ENCODE measurements at places on chromosomes 16 and 17.
A peak's percentile ranks its signal among the peaks of the same experiment; 100 is the strongest.

DNA sequence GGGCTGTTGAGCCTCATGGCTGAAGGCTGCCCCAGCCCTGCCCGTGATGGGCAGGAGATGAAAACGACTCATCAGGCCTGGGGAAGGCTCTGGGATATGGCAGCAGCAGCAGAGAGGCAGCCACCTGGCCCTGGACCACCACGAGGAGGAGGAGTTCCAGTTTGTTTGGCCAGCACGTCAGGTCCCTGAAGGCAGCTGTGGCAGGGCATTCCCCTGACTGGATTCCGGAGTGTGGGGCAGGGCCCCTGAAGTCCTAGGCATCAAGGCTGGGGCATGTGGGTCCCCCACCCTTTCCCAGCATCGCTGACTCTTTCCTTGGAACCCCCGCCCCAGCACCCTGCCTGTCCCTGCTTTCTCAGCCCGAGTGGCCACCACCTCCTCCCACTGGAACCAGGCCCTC is 197.4 kb downstream of the ZNF423 start:
- DNase-seq = no peak

DNA sequence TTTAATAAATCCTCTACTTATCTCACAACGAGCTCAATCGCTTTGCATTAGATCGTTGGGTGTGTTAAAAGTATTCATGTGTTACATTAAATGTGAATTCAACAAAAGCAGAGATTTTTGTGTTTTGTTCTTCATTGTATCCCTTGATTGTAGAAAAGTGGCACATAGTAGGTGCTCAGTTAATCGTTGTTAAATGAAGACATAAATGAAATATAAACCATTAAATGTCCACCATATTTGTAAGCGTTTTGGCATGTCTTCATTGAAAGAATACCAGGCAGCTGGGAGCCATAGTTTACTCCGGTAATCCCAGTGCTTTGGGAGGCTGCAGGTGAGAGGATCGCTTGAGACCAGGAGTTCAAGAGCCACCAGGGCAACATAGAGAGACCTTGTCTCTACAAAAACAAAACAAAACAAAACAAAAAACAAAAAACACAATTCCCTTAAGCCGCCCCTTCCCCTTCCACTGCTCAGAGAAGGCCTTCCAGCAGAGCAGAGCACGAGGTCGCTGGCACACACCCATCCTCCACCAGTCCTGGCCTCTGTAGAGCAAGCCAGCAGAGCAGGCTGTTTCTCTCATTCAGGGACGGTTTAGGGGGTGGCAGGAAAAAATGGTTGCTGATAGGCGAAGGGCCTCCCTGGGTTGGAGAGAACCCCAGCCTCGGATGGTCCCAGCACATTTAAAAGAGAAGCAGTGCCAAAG is 673 bp upstream of the CHD9 start:
- DNase-seq = no peak

DNA sequence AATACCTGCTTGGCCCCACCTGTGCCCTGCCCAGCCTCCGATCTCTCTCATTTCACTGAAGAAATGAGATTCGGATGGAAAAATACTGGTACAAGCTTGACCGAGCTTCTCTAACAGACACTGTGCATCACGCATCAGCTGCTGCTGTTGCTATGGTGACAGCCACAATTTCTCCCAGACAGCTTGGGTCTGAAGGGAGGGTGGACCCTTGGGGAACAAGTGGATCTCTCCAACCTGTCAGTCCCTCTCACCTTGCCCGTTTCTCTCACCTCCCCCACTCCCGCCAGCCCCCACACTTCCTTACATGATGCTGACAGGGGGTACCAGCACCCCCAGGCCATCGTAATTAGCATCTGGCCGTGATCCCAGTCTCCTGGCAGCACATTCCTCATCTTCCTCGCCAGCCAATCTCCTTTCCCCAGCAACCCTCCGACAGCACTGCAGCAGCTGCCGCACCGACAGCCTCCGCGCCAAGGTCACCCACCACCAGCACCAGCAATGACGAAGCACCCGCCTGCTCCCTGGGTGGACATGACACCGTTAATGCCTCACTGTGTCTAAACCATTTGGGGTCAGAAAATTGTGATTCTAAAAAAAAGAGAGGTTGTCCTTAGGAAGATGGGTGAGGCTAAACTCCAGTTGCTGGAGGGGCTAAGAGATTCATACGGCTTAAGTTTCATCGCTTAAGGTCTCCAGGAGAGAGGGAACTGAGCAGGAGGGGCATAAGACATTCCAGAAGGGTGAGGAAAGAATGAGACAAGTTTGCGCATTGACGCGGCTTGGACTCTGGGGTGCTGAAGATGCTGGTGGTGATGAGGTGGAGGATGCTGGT is 58.6 kb upstream of the TNRC6A start:
- no peak for DNase-seq

DNA sequence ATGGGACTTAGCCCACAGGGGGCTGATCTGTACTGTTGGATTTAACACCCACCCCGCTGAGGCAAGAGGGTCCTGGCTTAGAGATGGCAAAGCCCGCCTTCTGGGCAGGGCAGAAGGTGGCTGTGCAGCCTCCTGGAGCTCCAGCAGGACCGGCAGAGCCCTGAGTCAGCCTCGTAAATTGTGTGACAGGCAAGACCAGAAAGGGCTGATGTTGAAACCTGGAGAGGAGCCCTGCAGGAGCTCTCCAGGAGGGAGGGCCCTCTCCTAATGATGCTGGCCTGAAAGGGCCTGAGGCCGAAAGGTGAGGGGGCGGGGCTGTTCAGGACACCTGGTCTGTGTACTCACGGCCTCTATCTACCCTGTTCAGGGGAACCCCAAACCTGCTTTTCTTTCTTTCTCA is 22.5 kb upstream of the MYO15B start:
- no peak for DNase-seq

DNA sequence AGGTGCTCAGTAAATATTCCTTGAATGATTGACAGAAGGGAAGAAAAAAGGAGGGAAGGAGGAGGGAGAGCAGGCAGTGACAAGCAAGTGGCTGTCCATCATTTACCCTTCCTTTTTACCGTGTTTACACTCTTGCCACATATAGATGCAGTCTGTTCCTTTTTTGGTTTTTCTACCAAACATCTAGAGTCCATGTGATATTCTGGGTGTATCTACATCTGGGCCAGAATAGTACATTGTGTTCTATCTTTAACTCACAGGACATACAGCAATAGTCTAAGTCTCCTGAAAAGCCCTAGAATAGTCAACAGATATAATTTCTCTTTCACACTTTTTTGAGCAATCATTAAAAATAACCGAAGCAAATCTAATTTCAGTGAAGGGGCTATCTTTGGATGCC is 33.5 kb downstream of the KCNJ2 start:
- no peak for DNase-seq

- no peak for DNase-seq
Observed at GRCh38 chr16:15735610-15736009, 85.6 kb downstream of the NDE1 start.

DNA sequence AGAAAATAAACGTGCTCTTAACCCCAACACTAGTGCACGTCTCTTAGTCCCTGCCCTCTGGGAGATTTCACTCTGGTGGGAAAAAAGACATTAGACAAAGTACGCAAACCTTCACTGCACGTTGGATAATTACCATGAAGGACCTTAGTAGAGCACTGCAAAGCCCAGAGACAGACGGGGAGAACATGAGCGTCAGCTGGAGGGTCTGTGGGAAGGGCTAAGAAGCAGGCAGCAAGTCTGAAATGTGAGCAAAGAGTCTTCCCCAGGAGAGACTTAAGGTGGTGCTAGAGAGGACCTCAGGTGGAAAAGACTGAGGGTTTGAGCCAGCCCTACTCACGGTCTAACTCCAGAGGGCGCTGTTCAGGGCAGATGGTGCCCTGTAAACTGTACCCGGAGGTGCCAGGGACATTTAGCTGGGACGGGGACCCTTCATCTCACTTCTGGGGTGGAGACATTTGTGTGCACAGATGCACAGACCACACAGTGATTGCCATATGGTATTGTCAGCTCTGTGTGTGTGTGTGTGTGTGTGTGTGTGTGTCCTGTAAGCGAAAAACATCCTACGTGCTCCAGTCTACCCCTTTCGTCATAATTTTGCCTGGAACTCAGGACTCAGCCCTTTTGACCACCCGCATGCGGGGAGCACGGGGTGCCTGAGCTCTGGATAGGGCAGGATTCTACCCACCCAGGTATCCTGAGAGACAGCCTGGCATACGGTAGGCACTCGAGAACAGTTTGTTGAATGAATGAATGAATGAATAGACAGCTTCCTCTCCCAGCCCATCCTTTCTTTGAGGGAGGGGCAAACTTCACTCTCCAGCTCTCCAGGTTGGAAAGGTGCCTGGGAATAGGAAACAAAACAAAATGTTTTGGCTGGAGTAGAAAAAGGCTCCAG is 10.1 kb upstream of the STAC2 start:
- DNase-seq = peak; percentile 13

DNA sequence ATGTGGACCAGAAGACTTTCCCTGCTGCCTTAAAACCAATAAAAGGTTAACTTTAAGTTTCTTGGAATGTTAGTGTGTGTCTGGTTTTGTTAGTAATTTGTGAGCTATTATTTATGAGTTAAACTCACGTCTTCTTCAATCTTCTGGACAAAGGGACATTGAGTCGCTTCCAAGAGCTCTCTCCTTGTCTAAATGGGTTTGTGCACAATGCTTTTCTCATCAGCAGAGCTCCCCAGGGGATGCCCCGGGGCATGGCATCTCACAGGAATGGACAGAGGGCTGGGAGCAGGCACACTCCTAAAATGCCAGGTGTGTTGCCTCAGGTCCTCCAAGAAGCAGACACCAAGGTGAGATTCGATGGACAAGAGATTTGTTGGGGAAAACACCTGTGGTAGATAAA is 90.5 kb downstream of the RGS9 start:
- DNase-seq = no peak

- no peak for DNase-seq
Observed at GRCh38 chr17:7969433-7969832, 33.0 kb upstream of the GUCY2D start.

DNA sequence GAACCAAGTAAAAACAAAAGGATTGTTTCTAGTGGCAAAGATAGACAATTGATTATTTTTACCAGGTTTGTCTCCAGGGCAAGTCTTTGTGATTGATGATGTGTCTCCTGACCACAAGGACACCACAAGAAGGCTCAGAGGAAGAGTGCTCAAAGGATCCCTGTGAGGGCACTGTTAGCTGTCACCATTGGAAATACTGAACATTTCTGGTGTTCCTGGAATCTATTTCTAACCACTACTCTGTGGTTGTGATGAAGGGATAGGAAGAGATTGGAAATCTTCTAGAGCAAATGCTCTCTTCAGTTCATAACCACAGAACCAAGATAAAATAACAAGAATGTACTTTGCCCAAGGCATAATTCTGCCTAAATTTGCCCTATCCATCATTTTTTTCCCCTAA is 15.3 kb downstream of the RNF43 start:
- DNase-seq = no peak

- no peak for DNase-seq
Observed at GRCh38 chr16:23052908-23053580, 96.2 kb downstream of the USP31 start.

- DNase-seq = peak; percentile 99
Observed at GRCh38 chr16:3282730-3283542, at the start of gene ZNF263. Gene ZNF263 (plus strand): TSS chr16:3283491. CDS start chr16:3283819, 328 bp downstream.

- no peak for DNase-seq
Observed at GRCh38 chr17:10888858-10889257, 51.0 kb upstream of the PIRT start.

- no peak for DNase-seq
Observed at GRCh38 chr17:70517816-70518215, 348.5 kb downstream of the KCNJ2 start.

DNA sequence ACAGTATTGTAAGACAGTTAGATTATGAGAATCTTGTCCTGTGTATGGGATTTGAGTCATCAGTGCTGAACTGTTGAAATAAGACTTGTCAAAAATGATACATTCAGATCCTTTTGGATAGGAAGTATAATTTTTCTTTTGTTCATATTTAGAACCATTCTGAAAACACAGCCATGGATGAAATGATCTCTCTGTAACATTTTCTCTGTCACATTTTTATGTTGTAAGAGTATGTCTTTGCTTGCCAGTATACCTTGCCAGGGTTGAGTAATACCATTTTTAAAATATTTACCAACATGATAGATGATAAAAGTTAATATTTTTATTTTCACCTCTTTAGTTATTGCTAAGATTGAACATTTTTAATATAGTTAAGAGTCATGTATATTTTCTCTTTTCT is 45.0 kb downstream of the NSRP1 start:
- DNase-seq = no peak

DNA sequence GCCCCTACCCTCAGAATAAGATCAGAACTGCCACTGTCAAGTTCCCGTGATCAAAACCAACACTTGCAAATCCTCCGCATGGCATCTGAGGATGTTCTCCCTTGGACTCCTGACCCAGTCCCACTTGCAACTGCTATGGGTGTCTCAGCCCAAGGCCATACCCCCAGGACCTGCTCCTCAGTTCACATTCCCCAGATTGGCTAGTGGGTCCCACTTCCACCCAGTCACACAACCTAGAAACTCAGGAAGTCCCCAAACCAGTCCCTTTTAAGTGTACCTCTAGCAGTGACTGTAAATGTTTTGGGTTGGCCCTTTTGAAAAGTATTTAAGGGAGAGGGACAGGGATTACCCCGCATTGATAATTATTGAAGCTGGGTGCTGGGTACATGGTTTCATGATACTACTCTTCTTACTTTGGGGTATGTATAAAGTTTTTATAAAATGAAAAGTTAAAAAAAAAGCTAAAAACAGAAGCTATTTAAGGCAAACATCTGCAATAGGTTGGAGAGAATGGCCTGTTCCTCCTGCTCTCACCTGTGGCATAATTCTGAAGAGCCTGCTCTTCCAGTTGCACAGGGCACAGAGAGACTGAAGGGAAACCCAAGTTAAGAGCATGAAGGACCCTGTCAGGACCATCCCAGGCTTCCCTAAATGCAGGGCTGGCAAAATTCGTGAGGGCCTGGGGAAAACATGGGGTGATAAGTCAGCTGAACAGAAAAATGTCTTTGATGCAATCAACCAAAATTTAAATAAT is 42.5 kb downstream of the ERN1 start:
- DNase-seq = no peak

DNA sequence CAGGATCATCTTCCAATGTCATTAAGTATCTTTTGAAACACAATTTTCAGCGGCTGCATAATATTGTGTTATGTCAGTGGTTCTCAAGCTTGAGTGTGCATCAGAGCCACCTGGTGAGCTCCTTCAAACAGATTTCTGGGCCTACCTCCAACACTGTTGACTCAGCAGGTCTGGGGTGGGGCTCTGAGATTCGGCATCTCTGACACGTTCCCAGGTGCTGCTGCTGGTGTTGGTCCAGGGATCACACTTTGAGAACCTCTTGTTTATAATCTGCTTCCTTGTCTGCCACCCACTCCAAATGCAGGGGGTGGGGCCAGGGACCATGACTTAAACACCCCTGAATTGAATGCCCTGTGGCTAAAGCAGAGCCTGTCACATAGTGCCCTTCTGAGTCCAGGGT is 73.8 kb upstream of the HNF1B start:
- no peak for DNase-seq

- DNase-seq = no peak
Observed at GRCh38 chr17:29138971-29139691, 41.1 kb downstream of the MYO18A start.

- no peak for DNase-seq
Observed at GRCh38 chr16:78763821-78764440, 664.5 kb downstream of the WWOX start.

Measured in NCI-H187 treated with DMSO at 0.1 percent for 48 hours (cell line).